ENCODE measurements at places on chromosomes 2 and 18. TPM values are rescaled to one million over a fixed set of nuclear protein-coding genes. Genes with fewer than 3 reads are reported as not detected.

DNA sequence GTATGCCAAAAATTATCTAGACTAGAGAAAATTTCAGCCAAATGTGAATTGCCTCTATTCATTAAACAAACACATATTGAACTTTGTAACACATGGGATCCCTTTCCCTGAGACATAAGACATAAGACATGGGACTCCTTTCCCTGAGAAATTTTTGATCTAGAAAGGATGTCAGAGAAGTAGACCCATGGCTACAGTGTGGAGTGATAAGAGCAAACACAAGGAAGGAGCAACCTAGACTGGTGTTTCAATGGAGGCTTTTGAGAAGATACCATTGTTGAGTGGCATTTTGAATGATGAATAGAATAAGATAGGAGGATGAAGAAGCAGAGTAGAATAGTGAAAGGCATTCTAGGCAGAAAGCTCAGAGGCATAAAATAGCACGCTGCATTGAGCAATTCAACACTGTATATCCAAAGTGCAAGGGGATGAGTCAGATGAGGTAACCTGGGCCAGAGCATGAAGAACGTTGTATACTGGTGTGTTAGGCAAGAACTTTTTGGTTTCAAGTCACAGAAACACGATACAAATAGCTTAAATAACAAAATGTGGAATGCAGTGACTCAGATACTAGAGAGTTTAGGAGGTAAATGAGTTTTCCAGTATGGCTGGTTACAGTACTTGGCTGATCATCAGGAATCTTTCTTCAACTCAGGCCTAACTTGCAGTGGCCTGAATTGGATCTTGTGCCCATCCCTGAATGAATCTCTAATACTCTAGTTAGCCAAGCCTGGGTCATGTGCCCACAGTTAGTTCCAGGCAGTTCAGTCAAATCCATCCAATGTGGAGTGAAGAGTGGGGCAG lies 129.8 kb upstream of the TANK start:
- DNase-seq, result no peak

UPP2 gene
- total RNA-seq, result not detected

DNA sequence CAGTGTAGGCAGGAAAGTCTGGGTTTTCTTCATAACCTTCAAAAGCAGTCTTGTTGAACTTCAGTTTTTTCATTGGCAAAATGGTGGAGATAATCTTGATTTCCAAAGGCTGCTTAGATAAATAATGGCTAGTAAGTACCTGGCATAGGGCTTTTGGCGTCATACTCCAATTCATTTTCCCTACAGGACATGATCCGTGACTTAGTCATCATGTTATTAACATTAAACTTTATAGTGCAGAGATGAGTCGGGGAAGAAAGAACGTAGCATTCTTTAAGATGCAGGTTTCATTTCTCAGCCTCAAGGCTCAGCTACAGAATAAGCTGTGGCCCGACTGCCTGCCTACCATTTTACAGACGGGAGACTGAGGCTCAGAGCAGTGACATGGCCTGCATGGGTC lies 64.0 kb downstream of the RALBP1 start:
- DNase-seq, result no peak

GRCh38 chr2:45647356-45647755 lies 4.1 kb upstream of the PRKCE start:
- DNase-seq, result no peak

GREB1L gene
- 25.5 TPM for total RNA-seq

MOGAT1 gene
- not detected for total RNA-seq

- no peak for DNase-seq
Observed at GRCh38 chr18:9735238-9735637, 27.1 kb downstream of the RAB31 start.

DNA sequence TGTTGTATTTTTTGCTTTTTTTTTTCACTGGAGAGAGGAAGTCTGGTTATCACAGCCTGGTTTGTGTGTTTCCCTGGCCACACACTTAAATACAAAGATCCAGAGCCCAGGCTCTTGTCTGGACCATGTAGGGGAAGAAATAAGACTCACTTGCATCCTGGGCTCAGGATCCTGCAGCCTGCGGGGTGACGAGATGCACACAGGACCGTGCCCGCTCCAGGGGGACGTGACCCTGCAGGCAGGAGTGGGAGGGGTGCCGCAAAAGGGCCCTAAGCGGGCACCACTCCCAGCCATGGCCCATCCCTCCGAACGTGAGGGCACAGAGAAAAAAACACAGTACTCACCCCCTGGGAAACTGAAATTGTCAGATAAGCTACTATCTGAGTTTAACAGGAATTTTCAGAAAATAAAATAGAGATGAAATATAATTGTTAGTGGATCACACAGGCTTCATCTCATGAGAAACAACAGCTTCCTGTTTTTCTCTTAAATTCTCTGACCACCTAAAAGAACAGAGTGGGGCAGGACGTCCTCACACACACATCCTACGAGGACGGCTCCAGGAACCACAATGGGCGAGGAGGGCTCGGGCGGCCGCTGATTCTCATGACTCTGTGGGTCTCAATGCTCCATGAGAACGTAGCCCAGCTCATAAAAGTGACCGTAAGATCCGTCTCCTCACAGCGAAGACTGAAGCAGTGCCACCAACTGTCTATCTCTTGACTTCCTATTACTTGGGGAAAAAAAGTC lies 142.6 kb upstream of the ALKAL2 start:
- DNase-seq, result no peak

DNA sequence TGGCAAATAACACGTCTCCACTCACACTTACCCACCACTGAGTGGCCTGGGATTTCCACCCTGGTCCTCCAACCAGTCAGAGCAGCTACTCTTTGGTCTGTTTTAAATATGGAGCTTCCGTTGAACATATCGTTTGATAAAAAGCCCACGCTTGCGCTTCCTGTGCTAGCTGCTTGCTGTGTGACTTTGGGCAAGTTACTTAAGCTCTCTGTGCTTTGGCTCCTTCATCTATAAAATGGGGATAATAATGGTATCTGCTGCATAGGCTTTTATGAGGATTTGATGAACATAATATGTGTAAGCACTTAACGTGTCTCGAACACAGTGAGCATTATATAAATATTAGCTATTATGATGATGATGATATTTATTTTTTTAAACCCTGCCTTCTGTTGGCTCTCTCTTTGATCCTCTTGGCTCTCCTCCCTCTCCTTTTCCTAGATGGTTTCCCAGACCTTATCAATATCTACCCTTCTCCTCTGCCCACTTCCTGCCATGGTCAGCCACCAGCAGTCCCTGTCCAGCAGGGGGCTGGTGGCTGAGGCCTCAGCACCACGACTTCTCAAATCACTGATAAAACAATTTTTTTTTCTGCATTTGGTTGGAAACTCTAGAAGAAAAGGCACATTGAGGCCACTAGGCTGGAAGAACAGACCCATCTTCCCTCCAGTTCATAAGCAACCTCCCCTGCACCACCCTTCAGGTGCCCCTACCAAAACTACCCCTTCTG lies 191.9 kb downstream of the LOXHD1 start:
- no peak for DNase-seq

- DNase-seq, result no peak
Observed at GRCh38 chr2:226716126-226716525, 83.5 kb downstream of the IRS1 start.

STON1 gene
- total RNA-seq, result 35.0 TPM

DNA sequence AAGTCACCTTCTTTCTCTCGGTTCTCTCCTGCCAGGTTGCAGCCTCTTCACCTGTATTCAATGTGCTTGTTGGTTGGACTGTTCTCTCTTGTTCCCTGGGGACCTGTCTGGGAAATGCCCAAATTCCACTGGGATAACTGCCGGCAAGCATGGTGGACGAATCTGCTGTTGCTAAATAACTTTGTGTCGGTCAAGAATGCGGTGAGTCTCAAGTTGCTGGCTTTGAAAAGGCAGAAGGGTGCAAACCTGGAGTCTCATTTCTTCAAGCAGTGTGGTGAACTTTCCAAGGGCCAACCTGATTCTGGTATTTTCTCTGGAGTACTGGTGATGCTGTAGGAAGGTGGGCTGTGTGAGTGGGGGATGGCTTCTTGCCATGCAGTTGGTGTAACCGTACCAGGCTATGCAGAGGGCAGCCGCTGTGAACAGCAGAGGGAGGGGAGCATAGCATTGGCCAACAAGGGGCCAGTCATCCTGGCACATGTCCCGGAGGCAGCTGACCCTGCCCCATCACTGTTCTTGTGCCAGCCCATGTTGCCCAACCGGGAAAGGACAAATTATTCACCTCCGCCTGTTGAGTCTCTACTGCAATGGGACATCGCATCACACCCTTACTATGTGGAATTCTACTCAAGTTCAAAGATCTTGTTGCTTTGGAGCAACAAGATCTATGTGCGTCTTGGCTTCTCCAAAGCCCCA lies 88.1 kb upstream of the SEC11C start:
- DNase-seq, result no peak

- no peak for DNase-seq
Observed at GRCh38 chr2:47504174-47504810, 101.3 kb downstream of the MSH2 start.

DNA sequence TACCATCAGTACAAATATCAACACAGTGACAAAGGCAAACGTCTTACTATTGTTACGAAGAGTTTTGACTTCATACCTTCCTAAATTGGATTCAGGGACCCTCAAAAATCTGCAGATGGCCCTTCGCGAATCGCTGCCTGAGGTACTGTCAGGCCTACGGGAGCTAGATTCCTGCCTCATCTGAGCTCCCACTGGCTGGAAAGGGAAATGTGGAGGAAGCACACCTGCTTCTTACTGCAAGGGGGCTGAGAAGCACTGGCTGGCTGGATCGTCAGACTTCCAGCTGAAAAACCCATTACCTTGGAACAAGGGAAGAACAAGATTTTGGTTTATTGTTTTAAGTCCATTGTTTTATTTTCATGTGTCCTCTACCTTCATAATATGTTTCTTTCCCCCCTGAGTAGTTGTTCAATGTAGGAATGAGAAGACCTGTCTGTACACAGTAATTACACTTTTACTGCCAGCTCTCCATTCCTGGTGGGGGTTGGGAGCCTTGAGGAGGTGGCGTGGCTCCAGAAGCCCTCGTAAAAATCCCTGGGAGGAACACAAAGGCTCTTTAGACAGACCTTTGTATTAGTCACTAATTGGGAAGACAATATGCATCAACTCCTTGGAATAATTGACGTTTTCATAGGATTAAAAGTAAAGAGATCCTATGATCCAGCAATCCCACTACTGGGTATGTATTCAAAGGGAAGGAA lies 124.1 kb upstream of the NOSTRIN start:
- no peak for DNase-seq

- no peak for DNase-seq
Observed at GRCh38 chr2:239167766-239168444, 232.9 kb downstream of the HDAC4 start.

DNA sequence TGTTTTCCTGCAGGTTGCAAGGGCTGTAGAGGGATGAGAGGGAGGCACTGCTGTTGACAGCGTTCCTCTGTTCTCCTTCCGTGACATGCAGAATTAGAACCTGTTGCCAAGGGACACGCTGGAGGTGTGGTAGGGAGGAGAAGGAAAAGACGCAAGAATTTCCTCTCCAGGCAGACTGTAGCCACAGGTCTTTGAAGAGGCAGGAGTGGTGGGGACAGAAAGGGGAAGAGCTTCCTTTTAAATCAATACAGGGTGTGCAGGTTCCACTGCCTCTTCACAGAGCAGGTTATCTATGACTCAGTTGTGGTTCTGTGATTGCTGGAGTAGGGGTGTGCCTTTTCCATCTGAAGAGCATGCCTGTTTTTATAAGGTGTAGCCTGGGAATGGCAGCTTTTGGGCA lies 133.0 kb downstream of the WDSUB1 start:
- no peak for DNase-seq

REV1 gene
- total RNA-seq, result 58.7 TPM

GRCh38 chr2:181380581-181380980 lies 76.6 kb upstream of the ITGA4 start:
- DNase-seq, result no peak

DNA sequence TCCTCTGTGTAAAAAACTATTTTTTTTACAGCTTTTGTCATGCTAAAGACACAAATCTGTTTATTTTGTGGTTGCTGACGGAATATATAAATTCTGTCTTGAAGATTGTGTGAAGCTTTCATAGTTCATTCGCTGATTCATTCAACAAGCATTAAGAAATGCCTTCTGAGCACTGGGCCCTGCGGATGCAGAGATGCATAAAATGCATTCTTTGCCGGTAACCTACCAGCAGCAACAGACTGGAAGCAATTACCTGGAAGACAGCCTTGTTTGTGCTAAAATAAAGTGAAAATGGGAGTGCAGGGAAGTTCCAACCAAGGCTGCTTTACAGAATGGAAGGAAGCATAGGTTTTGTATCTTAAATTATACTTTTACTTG lies 119.7 kb downstream of the PMAIP1 start:
- no peak for DNase-seq

ACOXL gene
- 0.25 TPM for total RNA-seq

LONRF2 gene
- 13.7 TPM for total RNA-seq

DNA sequence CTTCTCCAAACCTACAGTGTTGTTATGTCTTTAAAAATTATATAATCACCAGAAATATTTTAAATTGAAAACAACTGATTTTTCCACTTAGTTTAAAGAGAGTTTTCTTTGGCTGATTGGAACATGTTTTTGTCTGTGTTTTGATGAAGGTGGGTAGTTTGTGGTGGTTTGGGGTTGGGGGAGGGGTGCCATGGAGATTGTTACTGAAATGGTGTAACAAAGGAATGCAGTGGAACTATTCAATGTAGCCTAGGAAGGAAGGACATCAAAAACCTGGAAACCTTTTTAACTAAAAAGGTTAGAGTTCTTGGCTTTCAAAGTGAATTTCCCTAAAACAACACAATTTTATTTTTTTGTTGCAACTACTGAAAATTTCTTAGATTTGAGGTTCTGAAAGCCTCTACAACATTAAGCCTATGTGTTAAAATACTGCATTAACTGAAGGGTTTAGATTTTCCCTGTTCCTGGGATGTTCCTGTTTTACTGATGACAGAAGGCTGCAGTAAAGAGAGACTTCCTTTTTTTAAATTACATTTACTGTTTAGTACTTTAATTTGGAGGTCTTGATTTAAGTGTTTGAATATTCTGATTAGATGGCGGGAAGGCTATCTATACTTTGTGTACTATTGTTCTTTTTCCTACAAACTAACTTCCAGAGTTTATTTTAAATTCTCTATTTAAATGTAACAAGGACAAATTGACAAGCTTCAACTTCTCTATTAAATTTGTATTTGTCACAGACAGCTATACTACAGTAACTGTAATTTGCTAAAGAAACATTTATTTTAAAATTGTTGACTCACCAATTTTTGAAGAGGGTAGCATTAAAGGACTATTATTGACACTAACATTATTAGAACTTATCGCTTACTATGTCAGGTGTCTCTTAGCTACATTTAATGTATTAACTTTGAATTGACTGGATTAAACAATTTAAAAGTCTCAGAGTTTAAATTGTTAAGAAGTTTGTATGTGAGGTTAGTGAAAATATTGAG lies 87.7 kb downstream of the LIMS1 start:
- no peak for DNase-seq

GRCh38 chr2:52880872-52881271 lies 886.7 kb upstream of the CHAC2 start:
- DNase-seq, result no peak

UGT1A8 gene
- not detected for total RNA-seq

PIK3C3 gene
- 74.6 TPM for total RNA-seq
